Activated CD4-positive, alpha-beta T cell treated with anti-CD3 and anti-CD28 coated beads, Interleukin-2, amount 10 ng/mL, durations not matched to agents 7 days and 5 days (primary cell): ENCODE measurements at places on chromosomes 11 and 22. TPM values are rescaled to one million over a fixed set of nuclear protein-coding genes. Genes with fewer than 3 reads are reported as not detected.
A peak's percentile ranks its signal among the peaks of the same experiment; 100 is the strongest.

DNA sequence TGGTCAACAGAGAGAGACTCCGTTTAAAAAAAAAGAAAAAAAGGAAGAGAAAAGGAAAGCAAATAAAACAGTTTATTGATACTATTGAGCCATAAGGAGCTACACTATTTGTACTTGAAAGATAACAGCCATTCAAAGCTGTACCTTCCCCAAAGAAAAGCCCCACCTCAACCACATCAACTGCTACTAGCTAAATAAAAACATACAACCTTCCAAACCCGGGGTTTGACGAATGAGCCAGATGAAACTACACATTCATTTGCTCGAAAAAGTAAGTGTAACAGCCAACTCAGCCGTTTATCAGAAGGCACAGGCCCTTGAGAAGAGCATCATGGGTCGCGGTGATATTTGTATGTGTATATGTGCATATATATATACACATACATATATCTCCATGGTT lies 78.4 kb downstream of the SIK3 start:
- DNase-seq: no peak

DNA sequence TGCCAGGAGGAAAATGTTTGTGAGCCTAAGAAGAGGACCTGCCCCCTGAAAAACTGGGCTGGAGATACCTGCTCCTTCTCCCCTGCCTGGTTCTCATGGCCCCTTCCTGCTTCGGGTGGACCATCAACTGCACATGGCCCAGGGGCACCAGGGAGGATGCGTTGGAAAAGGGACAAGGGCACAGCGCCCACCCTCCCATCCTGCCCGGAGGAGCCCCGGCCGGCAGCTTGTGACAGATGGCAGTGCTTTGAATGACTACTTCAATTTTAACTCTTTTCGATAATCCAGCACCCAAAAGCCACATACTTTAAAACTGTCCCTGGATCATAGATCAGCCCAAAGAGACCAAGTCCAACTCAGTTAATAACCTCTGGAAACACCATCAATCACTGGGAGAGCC lies 135.8 kb upstream of the NECTIN1 start:
- no peak for DNase-seq

GRCh38 chr22:40281717-40282116 lies 64.6 kb upstream of the ADSL start:
- no peak for DNase-seq

DNA sequence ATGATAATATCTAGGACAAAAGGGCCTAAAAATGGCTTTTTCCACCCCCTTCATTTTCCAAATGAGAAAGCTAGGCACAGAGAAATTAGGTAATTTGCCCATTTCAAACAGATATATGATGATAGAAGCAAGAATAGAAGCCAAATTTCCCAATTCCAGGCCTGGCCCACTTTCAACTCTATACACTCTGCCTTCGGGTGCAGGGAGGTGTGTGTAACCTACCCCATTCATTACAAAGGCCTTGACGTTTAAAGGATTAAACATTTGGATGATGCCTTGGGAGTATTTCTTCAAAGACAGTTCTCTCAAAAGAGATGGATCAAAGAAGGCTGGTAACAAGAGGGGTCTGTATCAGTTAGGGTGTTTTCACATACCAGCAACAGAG lies 134.1 kb downstream of the CCDC34 start:
- no peak for DNase-seq

- DNase-seq: no peak
Observed at GRCh38 chr22:43516386-43516785, 104.6 kb downstream of the MPPED1 start.

GRCh38 chr11:102600666-102601065 lies 24.5 kb downstream of the MMP20 start:
- DNase-seq: no peak

GRCh38 chr11:130832566-130833425 lies 83.5 kb downstream of the SNX19 start:
- no peak for DNase-seq

GRCh38 chr11:11997049-11997322 lies 11.4 kb downstream of the DKK3 start:
- DNase-seq: no peak

- DNase-seq: peak; percentile 95
Observed at GRCh38 chr22:31753634-31754501, at the start of gene DEPDC5. Gene DEPDC5 (plus strand): TSS chr22:31754019. CDS start chr22:31754922, 903 bp downstream.

DNA sequence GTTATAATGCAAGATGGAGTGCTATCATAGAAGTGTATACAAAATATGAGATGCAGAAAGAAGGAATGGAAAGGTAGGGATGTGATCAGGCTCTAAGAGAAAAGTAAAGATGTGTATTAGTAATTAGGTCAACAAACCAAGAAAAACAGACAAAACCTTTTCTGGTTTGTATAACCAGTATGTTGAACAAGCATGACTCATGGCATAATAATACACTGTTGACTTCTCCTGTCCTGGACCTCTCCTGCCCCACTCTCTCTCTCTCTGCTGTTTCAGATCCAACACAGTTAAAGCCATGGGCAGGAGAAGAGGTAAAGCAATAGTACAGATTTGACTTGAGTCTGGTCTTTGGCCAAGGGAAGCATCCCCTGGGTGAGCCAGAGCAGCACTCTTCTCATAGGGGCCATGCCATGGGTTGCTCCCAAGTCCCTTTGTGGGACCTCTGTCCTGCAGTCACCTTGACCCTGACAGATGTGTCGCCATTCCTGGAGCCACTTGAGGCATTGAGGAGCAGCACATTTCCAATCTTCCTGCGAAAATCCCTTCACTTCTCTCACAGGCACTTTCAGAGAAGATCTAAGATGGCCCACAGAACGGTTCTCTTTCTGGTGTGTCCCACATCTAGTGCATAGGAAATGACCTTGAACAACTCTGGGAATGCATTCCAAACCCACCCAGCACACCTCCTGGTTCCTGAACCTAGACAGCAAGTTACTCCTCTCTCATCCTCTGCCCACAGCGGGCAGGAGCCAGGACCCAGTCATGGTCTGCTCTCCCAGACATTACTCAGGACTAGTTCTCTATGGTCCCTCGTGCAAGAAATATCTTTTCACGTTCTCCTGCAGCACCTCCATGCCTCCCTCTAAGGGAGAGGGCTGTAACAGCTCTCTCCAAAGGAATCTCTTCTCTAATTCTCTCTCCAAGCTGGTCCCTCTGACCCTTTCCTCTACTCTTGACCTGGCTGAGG lies 58.2 kb upstream of the PRSS23 start:
- DNase-seq: no peak

DNA sequence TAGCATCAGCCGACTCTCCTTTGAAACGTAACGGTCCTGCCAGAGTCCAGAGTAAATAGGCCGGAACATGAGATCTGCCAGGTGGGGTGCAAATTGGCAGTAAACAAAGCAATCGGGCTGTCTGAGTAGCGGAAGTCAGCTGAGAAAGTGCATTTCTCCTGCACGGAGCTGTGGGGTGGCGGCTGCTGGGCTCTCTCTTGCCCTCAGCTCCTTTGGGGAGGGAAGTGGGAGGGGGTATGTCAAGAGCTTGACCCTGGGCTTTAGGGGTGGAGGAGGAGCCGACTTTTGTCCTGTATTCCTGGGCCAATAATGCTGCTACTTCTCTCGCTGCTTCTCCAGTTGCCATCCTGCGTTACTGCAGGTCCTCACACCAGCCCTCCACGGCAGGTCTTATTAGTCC lies 11.6 kb downstream of the GRIK4 start:
- DNase-seq: no peak

GRCh38 chr11:132610216-132610615 lies 922.1 kb downstream of the OPCML start:
- no peak for DNase-seq

DNA sequence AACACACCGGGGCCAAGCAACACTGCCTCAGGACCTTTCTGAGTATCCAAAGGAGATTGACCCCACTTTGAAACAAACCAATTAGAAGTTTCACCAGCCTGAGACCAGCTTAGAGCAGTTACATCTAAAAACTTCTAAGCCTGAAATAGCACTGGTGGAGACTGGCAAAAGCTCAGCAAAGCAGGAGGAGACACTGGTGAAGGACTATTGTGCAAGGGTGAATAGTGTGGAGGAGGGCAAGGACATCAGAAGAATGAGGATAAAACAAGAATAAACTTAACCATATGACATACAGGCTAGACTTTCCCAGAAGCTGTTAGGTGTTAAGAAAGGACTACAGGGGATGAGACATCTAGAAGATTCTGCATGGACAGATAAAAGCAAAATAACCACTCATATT lies 152.4 kb downstream of the FCHSD2 start:
- no peak for DNase-seq

The APOBEC3F gene
- 33.8 TPM for total RNA-seq

The RGL4 gene
- total RNA-seq: 29.1 TPM

The ARHGAP8 gene
- 0.37 TPM for total RNA-seq

The OR52N4 gene
- 1.1 TPM for total RNA-seq

The AIP gene
- 164 TPM for total RNA-seq

The MRGPRX4 gene
- not detected for total RNA-seq
